ENCODE measurements at places on chromosomes 2 and 18.

DNA sequence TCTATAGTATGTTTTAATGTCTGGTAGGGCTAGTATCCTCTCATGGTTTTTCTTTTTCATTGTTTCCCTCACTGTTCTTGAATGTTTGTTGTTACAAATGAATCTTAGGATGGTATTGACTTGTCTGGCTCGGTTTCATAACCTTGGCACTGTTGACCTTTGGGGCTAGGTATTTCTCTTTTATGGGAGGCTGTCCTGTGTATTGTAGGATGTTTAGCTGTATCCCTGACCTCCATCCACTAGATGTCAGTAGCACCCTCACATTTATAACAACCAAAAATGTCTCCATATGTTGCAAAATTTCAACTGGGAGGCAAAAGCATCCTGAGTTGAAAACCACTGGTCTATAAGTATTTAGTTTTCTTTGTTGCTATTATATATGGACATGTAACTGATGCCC is 7.0 kb upstream of the AOX1 start:
- DNase-seq, result no peak

DNA sequence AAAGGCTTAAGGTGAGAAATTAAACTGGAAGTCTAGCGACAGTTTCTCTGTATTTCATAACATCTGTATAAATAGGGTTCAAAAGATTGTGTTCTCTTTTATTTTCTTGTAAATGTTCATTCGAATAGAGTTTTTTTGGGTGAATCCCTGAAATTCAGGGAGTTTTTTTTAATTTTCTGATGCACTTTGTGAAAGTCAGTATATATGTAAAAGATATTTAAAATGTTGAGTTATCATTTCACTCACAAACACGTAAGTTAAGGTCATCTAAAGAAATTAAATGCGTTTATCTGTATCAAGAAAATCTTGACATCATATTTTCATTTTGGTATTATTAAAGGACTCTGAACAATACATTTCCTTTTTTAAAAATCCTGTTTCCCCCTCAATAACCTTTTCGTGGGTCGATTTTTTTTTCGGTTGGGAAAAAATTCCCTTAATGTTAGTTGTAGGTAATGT is 3.4 kb downstream of the SP9 start:
- DNase-seq, result no peak

- DNase-seq, result no peak
Observed at GRCh38 chr2:241187101-241187917, 1.2 kb upstream of the ANO7 start.

GRCh38 chr2:216658757-216659156 is 25.5 kb downstream of the IGFBP2 start:
- no peak for DNase-seq

- no peak for DNase-seq
Observed at GRCh38 chr2:239378918-239379640, 21.7 kb downstream of the HDAC4 start.

- DNase-seq, result no peak
Observed at GRCh38 chr18:1357724-1358123, 453.1 kb downstream of the ADCYAP1 start.

DNA sequence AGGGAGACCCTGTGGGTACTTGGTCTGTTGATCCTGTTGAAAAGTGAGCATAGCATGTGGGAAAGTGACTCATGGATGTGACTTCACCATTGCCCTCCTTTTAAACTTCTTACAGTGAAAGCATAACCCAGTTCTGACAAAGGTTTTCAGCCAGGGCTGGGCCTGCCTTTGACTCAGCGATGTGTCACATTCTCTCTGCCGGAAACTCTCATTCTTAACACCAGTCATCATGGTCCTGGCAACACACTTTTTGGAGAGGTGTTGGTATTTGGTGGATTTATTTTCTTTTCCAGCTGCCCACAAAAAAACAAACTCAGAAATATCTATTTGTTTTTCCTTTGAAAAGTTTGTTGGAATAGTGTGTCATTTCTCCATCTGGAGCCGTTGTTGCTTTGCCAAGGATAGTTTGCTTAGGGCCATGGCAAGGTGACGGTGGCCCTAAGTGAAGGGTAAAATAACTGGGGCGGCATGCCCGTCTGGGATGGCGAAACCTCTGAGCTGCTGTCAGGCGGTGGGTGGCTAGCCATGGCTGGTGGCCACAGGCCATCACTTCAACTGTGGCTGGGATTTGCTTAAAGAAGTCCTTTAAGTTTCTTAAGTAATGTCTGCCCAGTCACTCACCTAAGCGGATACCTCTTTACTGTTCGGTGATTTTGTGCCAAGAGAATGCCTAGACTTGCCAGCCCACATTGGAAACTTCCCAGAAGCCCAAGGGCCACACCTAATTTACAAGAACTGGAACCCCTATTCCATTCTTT is 123.3 kb downstream of the LTBP1 start:
- peak; percentile 42 for DNase-seq

GRCh38 chr2:122707224-122707824 is 951.9 kb downstream of the TSN start:
- DNase-seq, result no peak

GRCh38 chr2:222641336-222641735 is 14.6 kb downstream of the FARSB start:
- DNase-seq, result no peak

GRCh38 chr2:233331536-233331935 is 22.8 kb upstream of the DGKD start:
- DNase-seq, result peak; percentile 65

DNA sequence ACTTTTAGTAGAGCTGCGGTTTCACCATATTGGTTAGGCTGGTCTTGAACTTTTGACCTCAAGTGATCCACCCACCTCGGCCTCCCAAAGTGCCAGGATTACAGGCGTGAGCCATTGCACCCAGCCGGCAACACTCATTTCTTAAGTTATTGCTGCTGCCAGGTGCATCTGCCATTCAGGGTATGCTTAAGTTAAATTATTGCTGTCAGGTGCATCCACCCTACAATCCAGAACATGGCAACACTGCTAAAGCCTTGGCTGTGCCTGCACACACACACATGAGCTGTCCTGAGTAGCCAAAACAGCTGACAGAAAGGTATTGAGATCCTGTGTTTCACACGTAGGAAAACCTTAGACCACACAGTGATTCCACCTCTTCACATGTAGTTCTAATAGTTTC is 148.2 kb downstream of the FAM161A start:
- DNase-seq, result no peak

DNA sequence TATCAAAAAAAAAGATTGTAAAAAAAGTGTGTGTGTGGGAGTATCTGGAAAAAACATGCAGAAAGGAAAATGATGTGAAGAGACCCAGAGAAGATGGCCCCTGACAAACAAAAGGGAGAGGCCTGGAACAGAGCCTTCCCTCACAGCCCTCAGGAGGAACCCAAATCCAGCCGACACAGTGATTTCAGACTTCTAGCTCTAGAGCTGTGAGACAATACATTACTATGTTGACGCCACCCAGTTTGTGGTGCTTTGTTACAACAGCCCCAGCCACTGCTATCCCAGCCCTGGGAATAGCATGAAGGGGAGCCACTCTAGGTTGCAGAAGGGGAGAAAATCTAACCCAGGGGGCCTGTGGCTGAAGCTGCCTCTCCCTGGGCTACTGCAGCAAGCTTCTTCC is 59.0 kb upstream of the ZBTB7C start:
- no peak for DNase-seq

GRCh38 chr2:145748927-145749326 is 1229.0 kb upstream of the ZEB2 start:
- no peak for DNase-seq

DNA sequence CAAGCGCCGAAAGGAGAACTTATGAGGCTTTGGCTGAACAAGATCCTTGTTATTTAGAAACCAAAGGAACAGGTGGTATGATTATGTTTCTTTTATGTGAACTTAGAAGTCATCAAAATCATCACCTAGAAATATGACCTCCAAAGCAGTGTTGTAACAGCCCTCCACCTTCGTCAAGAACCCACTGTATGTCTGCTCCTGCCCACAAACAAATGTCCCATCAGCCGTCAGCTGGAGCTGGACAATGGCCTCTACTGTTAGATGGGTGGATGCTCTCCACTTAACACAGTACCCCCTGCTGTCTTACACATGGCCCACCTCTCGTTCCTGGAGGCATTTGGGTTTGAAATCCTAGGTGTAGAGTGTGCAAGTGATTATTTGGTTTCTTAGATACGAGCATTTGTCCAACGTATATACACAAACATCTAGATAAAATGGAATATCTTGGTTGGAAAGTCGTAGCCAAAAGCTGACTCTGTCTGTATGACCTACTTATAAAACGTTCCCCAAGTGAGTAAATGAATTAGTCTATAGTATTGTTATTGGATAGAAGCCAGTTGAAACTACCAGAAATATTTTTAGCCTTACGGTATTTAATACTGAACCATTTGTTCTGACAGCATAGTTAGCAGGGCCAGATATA is 113.0 kb downstream of the CRIM1 start:
- DNase-seq, result no peak

DNA sequence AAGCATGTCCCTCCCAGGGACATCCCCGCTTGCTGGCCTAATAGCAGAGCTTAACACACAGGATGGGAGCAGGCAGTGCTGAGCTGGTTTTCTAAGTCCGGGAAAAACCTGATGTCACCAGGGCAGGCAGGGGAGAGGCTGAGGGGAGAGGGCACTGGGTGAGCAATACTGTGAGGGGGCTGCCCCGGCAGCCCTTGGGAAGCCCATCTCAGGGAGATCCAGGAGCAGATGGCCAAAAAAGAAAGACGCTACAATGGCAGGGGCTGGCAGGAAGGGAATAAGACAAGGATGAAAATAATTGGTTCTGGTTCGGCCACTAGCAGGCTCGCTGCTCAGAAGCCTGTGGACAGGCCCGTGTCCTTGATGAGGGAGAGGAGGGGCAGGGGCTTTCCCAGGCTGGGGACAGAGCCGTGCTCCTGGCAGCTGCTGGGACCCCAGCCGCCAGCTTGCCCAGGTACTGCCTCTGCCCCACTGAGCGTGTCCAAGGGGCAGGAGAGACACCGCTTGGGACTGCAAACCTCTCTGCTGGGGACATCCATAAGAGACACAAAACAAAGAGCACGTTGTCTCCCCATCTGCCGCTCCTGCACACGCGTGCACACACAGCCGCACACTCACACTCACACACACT is 30.2 kb downstream of the SMAD7 start:
- no peak for DNase-seq

DNA sequence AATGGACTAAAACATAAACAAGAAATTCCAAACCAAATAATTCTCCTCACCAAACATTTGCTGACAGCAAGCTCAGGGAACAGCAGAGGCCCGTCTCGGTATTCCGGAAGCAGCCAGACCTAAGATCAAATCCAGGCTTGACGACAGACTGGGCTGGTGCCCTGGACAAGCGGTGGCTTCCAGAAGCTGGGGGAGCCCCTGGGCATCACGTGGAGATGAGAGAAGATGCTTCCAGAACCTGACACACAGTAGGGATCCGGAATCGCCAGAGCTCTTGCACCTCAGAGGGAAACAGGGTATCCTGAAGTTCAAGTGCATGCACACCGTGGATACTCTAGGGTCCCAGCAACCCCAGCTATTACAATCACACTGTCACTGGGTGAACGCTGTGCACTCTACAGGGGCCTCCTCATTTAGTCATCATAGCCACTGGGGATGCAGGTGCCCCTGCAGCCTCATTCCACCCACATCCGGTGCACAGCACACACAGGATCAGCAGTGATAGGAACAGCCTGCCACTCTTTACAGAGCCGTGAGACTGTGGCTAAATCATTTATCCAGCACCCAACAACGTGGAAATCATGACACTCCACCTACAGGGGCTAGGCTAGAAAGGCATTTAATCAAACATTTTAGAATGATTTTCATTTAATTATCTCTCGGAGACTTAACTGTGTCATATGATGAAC is 102.6 kb downstream of the HDAC4 start:
- peak; percentile 77 for DNase-seq

DNA sequence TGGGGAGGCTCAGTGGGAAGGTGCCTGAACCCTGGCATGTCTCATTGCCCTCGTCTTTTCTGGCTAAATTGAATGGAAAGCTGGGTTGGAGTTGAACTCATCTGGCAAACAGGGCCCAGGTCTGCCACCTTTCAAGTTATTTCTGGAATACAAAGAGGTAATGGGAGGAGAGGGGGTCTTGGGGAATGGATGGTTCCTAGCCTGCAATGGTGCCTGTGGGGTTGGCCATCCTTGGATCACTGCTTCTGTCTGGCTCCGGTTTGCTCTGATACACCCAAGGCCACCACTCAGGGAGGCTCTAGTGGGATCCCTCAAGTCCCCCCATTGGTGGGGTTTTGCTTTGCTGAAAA is 45.3 kb downstream of the PSD4 start:
- DNase-seq, result no peak

DNA sequence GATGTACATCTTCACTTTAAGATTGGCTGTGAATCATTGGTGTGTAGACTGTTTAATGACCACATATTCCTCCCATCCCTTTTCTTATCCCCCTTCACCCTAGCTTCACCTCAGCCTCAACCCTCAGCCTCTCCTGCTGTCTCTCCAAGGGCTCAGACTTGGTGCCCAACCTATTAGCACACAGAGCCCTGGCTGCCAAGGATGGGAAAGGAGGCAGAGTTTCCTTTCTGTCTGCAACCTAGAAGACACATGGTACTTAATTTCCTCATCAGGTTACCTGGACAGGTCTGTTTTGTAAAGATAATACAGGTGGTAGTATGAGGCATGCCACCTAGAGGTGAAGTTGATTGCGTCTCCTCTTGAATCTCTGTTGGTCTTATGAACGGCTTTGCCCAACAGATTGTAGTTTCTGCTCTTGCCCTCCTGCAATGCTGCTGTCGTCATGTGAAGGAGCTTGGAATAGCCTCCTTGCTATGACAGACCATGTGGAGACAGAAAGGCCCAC is 44.5 kb upstream of the RMND5A start:
- no peak for DNase-seq

DNA sequence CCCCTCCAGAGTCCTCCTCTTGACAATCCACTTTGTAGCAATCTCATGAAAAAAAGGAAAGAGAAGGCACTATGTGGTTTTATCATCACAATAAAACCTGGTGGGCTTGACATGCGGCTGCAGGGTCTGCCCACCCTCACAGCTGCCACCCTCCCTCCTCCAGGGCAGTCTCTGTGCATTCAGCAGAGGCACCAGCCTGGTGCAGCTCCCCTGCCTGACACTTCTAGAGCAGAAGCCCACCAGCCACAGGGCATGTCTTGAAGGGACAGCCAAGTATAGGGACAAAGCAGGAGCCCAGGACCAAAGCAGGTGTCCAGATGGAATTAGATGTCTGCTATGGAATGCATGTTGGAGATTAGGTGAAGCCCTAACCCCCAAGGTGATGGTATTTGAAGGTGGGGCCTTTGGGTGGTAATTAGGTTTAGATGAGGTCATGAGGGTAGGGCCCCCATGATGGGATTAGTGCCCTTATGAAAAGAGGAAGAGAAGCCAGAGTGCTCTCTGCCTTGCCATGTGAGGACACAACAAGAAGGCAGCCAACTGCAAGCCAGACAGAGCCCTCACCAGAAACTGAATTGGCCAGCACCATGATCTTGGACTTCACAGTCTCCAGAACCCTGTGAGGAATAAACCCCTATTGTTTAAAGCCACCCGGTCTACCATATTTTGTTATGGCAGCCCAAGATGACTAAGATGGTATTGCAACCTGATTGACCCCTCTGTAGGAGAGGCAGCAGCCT is 86.9 kb downstream of the MCFD2 start:
- no peak for DNase-seq

GRCh38 chr2:235027558-235028214 is 75.9 kb downstream of the SH3BP4 start:
- no peak for DNase-seq

- no peak for DNase-seq
Observed at GRCh38 chr2:98538280-98539041, 69.9 kb downstream of the COA5 start.

Data from stimulated activated CD4-positive, alpha-beta T cell treated with anti-CD3 and anti-CD28 coated beads, Interleukin-4, amount 100 ng/mL, for 24 hours (primary cell).